ENCODE measurements at places on chromosomes 4 and X.
A peak's percentile ranks its signal among the peaks of the same experiment; 100 is the strongest.

DNA sequence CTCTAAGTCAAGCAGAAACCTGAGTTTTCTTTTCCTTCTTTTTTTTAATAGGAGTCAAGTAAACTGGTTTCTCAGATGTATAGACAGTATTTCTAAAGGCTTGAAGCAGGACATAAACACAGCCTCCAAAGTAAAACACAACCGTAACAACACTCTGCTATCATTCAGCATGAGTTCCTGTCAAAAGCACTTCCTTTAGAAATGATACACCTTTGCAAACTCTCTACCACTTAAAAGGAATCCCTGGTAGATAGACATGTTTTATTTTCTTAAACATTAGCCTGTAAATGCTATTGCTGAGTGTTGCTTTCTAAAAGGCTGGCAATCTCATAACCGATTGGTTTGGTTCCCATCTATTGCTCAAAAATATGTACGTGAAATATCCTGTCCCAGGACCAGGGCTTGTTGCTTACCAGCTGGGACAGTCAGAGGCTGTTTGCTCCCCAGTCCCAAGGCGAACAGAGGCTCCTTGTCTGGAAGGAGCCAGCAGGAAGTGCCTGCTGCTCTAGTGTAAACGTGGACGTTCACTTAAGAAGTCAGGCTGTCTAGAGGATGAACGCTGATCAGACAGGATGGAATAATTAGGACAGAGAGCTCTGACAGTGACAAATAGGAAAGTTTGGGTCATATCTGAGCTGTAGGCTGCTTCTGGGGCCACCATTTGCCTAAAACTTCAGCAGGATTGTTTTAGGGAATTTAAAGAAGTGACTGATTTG, 173.9 kb upstream of the KLF3 start:
- peak; percentile 27 for DNase-seq

GRCh38 chrX:70141373-70141772, 8.1 kb downstream of the IGBP1 start:
- DNase-seq: no peak

DNA sequence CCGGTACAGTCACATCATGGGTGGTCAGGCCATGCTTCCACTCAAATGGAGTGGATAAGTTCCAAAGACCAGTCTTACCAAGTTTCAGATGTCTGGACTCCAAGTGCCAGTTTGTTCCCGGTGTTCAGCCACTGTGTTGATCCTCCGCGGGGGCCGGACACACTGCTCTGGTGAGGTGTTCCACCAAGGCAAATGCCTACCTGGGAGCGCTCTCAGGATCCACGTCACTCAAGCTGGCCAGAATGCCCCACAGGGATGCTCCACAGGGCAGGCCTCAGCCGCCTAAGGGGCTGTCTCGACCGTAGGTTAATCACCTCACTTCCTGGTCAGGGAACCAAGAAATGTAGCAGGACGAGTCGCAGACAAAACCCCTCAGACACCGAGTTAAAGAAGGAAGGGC, 258.0 kb upstream of the GRID2 start:
- no peak for DNase-seq

GRCh38 chr4:149784018-149784417, 31.6 kb downstream of the IQCM start:
- no peak for DNase-seq

DNA sequence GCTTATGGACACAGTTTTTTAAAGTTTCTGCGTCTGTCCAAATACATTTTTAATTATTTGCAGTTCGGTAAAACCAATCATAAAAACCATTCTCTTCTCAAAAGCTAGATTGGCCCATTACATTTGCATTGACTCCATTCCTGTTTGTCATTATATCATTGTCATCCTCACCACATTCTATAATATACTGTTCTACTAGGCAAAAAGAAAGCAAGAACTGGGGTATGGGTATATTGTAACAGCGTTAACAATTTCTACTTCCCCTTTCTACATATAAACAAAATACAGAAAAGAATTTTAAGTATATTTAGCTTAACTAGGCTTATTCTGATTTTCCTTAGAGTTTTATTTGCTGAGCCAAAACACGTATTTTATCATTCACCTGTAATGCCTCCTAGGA, 91.8 kb downstream of the RAP1GDS1 start:
- no peak for DNase-seq

GRCh38 chrX:74431797-74432196, 10.5 kb downstream of the SLC16A2 start:
- DNase-seq: no peak

DNA sequence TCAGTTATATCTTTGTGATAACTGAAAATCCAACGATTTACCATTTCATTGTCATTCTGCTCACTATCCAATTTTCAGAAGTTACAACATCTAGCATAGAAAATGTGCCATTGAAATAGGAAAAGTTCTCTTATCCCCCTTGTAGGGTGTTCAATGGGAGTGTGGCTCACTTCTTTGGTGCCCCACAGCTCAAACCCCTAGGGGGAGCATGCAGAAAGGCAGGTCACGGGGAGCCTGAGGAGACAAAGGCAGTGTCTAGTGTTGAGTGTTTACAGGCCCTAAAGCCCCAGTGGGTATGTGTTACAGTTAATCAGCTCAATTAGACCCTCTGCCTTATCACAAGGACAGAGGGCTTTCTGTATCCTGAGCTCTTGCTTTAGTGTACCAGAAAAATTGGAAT, 243.4 kb upstream of the GRID2 start:
- DNase-seq: no peak

GRCh38 chrX:71292669-71293365, 8.7 kb upstream of the ITGB1BP2 start:
- no peak for DNase-seq

DNA sequence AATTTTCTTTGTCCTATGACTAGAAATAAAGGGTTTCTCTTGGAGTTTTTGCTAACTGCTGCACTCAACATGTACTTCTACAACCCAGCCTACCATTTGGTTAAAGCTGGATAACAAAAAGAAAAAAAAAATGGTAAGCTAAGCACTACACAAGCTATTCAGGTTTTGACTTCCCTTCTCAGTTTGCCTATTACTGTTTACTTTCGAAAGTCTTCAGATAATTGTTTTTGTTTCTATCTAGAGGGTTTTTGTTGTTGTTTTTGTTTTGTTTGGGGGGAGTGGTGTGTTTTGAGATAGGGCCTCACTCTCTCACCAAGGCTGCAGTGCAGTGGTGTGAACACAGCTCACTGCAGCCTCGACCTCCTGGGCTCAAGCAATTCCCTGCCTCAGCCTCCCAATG, 46.6 kb downstream of the CLOCK start:
- DNase-seq: no peak

GRCh38 chr4:66489783-66490452, 819.6 kb upstream of the EPHA5 start:
- no peak for DNase-seq

DNA sequence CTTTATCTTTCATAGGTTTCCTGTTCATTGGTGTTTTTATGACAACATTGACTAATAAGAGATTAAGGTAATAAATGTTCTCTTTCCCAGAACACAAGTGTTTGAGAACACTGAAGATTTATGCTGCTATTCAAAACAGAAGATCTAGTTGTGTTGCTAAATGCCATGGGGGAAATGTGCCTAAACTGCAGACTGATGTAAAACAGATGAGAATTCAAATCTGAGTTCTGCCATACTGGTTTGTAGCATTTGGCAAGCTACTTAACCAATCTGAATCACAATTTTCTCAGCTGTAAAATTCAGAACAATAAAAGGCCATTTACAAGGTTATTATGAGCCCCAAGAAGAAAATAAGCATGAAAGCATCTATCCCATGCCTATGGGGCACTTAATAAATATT, 2.3 kb downstream of the SLC10A6 start:
- no peak for DNase-seq

DNA sequence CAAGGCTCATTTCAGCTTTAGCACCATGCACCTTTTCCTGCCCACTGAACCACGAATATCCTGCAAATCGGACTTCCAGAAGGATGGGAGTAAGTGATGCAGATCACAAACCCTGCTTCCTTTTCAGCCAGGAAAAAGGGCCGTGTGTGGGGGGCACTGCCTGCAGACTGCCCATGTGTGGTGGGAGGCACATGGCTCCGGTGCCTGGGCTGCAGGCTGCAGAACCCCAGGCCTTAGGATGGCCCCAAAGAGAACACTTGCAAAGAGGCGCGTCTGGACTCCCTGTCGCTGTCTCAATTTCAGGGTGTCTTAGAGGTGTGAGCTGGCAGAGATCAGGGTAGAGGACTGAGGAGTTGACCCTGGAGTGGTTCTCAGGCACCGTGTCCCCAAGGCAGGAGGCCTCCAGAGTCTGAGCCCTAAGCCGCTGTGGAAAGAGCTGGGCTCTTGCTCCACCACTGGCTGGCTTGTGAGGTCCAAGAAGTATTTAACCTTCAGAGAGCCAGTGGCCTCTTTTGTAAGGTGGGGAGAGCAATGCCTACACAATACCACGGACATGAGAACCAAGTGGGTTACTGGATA, 97.0 kb downstream of the ENPP6 start:
- DNase-seq: no peak

- DNase-seq: no peak
Observed at GRCh38 chr4:155777971-155778735, 19.3 kb downstream of the GUCY1B1 start.

- DNase-seq: no peak
Observed at GRCh38 chr4:181006499-181007260, 1236.5 kb upstream of the TENM3 start.
